Foreskin keratinocyte (primary cell): ENCODE measurements at places on chromosomes 6 and 20. TPM values are rescaled to one million over a fixed set of nuclear protein-coding genes. Genes with fewer than 3 reads are reported as not detected.

GRCh38 chr20:57210911-57211280 is 55.5 kb downstream of the BMP7 start:
- no peak for DNase-seq

- no peak for DNase-seq
Observed at GRCh38 chr20:48066851-48067250, 281.6 kb upstream of the SULF2 start.

GRCh38 chr6:83354747-83355146 is 76.1 kb downstream of the ME1 start:
- DNase-seq: no peak

DNA sequence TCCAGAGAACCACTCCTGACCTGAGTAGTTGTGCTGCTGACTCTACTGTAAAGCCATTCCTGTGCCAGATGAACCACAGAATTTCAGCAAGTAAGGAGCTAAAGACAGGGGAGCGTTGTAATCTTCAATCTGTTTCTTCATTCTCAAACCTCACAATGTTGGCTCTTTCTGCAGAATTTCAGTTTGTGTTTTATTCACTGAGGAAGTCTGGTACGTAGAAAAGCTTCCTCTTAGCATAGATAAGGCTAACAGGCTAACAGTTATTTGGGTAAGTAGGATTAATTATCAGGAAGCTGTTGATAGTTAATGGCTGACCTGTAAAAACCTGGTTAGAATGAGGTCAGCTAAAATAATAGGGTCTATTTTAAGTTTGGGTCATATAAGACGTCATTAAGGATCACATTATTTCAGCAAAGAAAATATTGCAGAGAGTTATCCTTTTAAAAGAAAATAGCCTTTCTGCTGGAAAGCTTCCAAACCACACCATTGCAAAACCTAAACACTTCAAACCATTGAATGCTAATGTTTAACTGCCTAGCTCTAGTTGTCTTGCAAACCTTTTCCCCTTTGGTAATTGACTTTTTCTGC is 14.1 kb upstream of the TENT5A start:
- no peak for DNase-seq

DNA sequence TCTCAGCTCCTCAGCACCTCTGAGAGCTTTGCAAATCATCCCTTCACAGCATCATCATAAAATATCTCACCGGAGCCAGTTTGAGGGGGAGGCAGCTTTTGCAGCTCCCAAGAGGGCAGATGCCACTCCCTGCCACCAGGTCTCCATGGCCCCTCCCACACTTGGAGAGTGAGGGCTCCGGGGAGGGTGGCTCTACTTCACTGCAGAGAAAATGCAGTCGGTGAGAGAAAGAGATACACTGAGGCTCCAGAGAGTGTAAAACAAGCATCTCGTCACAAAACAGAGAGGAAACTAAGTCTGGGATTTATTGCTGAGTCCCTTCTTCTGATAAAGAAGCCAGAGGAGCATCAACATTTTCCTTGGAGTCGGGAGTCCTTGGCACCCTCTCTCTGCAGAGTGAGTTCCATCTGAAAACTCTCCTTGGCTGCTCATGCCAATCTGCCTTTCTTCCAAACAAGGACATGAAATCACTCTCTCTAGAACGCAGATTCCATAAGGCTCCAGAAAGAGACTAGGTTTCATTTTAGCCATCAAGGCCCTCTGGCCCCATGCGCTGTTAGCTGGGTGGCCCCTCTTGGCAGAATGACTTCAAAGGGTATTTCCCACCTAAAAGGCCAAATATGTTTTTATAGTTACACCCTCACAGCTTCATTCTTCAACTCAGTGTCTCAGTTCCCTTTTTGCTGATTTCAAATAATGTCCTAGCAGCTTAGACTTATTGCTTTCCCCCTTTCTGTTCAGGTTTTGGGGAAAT is 70.6 kb upstream of the F13A1 start:
- no peak for DNase-seq

MAP1LC3A gene
- total RNA-seq: 3.9 and 4.9 TPM in 2 replicates
